ENCODE measurements at places on chromosomes 2 and 18. TPM values are rescaled to one million over a fixed set of nuclear protein-coding genes. Genes with fewer than 3 reads are reported as not detected.

GRCh38 chr2:196591621-196592022, 47.9 kb upstream of the CCDC150 start:
- no peak overlapping the region for H3K4me3 ChIP-seq
- H3K27ac ChIP-seq = no peak overlapping the region
- H3K4me1 ChIP-seq = peaks cover 7% of the 10 kb centered on the region
- DNase-seq = no peak
- no peaks in the 10 kb centered on the region for H3K36me3 ChIP-seq

DNA sequence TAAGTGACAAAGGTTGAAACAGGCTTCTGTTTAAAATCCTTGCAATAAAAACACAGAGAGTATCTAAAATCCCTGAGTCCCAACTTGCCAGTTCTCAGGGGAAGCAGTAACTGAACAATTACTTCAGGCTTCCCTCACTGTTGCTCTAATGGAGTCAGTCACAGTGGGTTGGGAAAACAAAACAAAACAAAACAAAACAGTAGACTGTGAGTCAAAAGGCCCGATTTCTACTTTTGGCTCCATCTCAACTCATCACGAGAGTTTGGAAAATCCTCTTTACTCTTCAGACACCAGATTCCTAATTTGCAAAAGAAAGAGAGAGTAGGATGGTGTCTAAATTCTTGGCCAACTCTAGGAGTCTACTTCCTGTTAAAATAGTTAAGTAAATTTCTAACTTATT, 1.1 kb downstream of the FSHR start:
- H3K4me3 ChIP-seq = no peak overlapping the region
- H3K36me3 ChIP-seq = no peaks in the 10 kb centered on the region
- H3K27me3 ChIP-seq = no peaks in the 10 kb centered on the region
- no peak overlapping the region for H3K27ac ChIP-seq
- DNase-seq = no peak
- H3K4me1 ChIP-seq = no peaks in the 10 kb centered on the region

DNA sequence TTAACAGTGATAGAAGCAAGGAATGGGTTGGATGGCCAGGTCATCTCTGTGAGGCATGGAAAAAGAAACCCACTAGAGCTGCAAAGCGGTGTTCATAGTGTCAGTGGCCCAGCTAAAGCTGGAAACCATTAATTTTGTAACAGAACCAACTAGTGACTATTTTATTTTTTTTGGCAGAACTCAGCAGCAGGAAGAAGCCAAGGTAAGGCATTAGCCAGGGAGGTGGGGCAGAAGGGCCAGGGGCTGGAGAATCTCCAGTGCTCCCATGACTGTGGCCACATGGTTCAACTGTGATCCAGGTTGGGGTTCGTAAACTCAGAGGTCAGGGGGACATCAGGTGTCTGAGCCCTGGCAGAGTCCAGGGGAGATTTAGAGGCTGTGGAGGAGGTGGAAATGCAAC, 25.9 kb upstream of the YES1 start:
- no peak overlapping the region for H3K27ac ChIP-seq
- DNase-seq = no peak
- peaks cover 13% of the 10 kb centered on the region for H3K27me3 ChIP-seq
- H3K4me1 ChIP-seq = peaks cover 5% of the 10 kb centered on the region
- H3K4me3 ChIP-seq = no peak overlapping the region

DNA sequence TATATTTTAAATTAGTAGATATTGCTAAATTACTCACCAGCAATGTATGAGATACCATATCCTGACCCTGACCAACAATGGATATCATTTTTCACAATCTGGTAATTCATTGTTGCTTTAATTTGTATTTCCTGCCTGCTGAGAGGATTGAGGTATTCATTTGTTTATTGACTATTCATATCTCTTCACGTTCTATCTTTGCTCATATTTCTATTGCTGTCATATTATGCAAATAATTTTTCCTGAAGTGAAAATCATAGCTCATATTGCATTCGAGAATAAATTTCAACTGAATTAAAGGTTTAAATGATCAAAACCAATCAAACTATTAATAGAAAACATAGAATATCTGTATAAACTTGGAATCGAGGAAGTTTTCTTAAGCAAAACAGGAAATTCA, 31.0 kb downstream of the INO80D start:
- H3K27me3 ChIP-seq = no peaks in the 10 kb centered on the region
- peaks cover 35% of the 10 kb centered on the region for H3K36me3 ChIP-seq

Gene SNED1
- 3.4 TPM for total RNA-seq

Gene PKDCC
- not detected for total RNA-seq

Gene TXNDC2
- total RNA-seq = not detected

Gene DSEL
- total RNA-seq = 0.08 TPM

Gene KIF3C
- total RNA-seq = 11.3 TPM
